Cardiac ventricle fibroblast (primary cell): ENCODE measurements at places on chromosomes 2 and 18. TPM values are rescaled to one million over a fixed set of nuclear protein-coding genes. Genes with fewer than 3 reads are reported as not detected.

The CCDC85A gene
- 0.06 and 0.34 TPM in 2 replicates for total RNA-seq

The CPO gene
- not detected in 2 replicates for total RNA-seq

The SPP2 gene
- not detected in 2 replicates for total RNA-seq

The RPS27A gene
- total RNA-seq, result 1,586 and 1,619 TPM in 2 replicates

The MYO5B gene
- total RNA-seq, result 0.25 TPM in 1 of 2 replicates, not detected in the other

The APLF gene
- total RNA-seq, result 3.0 and 4.6 TPM in 2 replicates

The KCNS3 gene
- total RNA-seq, result 0.34 TPM in 1 of 2 replicates, not detected in the other
